NCI-H524 treated with DMSO at 0.1 percent for 48 hours (cell line): ENCODE measurements at places on chromosomes 6 and 20.

GRCh38 chr6:82033631-82034211 lies 213.8 kb downstream of the IBTK start:
- no peak for DNase-seq

DNA sequence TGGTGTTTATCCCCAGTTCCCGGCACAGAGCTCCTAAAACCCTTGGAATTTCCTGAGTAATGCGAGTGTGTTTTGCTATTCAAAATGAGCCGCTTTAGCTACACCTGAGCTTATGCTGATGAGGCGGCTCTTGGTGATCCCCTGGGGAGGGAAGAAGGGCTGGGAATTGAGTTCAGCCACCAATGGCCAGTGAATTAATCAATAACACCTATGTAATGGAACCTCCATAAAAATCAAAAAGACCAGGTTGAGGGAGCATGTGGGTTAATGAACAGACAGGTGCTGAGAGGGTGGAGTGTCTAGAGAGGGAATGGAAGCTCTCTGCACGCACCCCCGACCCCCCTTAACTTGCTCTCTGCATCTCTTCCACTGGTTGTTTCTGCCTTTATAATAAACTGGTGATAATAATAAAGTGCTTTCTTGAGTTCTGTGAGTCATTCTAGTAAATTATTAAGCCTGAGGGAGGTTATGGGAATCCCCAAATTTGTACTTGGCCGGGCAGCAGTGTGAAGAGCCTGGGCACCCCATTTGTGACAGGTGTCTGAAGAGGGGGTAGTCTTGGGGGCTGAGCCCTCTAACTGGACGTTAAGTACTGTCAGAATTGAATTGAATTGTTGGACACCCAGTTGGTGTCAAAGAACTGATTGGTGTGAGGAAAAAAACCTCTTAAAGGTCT lies 24.6 kb upstream of the SERPINB1 start:
- DNase-seq = no peak

- peak; percentile 34 for DNase-seq
These were observed 77.3 kb downstream of the EPHA7 start for GRCh38 chr6:93341900-93342613.

DNA sequence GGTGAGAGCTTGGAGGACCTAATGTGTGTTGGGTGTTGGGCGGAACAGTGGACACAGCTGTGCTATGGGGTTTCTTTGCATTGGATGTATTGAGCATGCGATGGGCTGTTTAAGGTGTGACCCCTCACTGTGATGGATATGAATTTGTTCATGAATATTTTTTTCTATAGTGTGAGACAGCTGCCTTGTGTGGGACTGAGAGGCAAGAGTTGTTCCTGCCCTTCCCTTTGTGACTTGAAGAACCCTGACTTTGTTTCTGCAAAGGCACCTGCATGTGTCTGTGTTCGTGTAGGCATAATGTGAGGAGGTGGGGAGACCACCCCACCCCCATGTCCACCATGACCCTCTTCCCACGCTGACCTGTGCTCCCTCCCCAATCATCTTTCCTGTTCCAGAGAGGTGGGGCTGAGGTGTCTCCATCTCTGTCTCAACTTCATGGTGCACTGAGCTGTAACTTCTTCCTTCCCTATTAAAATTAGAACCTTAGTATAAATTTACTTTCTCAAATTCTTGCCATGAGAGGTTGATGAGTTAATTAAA lies 3.0 kb downstream of the HLA-A start:
- DNase-seq = no peak

DNA sequence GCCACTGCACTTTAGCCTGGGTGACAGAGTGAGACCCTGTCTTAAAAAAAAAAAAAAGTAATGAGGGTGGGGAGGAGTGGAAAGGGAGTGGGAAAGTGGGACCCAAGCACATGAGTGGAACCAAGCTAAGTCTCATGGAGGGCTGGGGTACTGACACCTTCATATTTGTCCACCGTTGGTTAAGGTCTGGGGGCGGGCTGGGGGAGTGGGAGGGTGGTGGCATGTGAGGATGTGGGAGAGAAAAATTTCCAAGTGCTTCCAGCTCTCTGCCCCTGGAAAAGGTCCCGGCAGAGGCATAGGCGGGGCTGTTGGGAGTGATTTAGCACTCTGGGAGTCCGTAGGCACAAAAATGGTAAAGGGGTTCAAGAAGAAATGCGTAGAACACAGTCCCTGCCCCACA lies 6.1 kb downstream of the PSORS1C2 start:
- no peak for DNase-seq

- DNase-seq = no peak
These were observed 14.3 kb upstream of the LAMP5 start for GRCh38 chr20:9500121-9500520.

GRCh38 chr20:60952861-60953260 lies 299.2 kb upstream of the CDH4 start:
- DNase-seq = no peak

DNA sequence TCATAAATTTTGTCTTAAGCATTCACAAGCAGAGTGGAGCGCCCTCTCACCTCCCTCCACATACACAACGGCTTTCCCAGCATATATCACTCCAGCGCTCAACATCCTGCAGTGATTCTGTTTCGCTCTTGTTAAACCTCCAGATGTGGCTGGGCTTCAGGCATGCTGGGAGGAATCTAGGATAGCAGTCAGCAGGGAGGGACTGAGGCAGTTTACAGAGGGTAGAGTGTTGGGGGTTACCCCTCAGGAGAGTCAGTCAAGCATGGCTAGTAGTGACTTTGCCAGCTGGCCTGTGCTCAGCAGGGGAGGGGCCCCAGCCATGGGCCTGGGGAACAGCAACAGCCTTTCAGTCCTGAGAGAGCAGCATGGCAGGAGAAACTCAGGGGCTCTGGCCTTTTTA lies 161.4 kb upstream of the FLRT3 start:
- peak; percentile 83 for DNase-seq

DNA sequence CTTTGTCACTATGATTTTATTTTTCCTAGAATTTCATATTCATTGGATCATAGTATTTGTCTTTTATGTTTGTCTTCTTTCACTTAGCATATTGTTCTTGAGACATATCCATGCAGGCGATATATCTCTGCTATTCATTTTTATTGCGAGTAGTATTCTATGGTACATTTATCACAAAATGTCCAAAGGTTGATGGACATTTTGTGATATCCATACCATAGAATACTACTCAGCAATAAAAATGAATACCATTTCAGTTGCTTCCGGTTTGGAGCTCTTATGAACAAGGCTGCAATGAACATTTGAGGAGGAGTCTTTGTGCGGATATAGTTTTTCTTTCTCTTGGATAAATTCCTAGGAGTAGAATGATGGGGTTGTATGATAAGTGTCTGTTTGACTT lies 28.8 kb upstream of the EYA2 start:
- DNase-seq = no peak

- no peak for DNase-seq
These were observed 229.8 kb upstream of the SASH1 start for GRCh38 chr6:148112851-148113319.

DNA sequence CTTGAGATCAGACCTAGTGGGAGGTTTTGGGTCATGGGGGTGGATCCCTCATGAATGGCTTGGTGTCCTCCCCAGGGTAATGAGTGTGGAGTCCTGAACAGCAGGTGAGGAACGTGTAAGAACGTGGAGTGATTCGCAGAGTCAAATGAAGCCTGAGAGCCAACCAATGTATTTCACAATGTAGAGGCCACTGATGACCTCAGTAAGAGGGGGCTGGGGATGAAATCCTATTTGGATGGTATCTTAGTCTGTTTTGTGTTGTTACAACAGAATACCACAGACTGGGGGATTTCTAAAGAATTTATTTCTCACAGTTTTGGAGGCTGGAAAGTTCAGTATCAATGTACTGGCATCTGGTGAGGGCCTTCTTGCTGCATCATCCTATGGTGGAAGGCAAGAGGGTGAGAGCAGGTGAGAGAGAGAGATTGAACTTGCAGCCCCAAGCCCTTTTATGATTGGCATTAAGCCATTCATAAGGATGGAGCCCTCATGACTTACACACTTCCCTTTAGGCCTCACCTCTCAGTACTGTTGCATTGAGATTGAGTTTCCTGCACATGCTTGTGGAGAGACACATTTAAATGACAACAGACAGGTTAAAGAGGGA lies 47.3 kb upstream of the HIVEP1 start:
- DNase-seq = no peak

DNA sequence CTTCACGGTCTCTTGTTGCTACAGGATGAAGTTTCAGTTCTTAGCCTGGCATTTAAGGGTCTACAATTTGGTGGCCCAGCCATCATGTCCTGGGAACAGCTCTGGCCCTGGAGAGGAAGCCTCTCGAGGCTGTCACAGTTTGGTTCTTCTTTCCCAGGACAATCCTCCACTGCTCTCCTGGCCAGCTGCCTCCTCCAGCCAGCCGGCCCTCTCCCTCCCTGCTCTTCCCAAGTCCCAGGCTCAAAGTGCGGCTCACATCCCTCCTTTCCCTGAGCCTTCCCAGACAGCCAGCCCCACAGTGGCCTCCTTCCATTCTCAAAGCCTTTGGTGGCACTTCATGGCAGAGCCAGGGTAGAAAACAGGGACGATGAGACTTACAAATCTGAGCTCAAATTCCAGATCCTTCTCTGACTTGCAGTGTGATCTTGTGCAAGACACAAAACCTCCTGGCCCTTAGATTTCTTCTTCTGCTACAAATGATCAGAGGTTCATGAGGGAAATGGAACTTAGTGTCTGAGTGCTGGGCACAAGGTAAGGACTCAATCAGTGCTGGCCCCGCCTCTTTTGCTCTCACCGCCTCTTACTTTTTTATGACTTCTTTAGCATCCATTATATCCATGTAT lies 223.8 kb upstream of the ECI2 start:
- DNase-seq = no peak

DNA sequence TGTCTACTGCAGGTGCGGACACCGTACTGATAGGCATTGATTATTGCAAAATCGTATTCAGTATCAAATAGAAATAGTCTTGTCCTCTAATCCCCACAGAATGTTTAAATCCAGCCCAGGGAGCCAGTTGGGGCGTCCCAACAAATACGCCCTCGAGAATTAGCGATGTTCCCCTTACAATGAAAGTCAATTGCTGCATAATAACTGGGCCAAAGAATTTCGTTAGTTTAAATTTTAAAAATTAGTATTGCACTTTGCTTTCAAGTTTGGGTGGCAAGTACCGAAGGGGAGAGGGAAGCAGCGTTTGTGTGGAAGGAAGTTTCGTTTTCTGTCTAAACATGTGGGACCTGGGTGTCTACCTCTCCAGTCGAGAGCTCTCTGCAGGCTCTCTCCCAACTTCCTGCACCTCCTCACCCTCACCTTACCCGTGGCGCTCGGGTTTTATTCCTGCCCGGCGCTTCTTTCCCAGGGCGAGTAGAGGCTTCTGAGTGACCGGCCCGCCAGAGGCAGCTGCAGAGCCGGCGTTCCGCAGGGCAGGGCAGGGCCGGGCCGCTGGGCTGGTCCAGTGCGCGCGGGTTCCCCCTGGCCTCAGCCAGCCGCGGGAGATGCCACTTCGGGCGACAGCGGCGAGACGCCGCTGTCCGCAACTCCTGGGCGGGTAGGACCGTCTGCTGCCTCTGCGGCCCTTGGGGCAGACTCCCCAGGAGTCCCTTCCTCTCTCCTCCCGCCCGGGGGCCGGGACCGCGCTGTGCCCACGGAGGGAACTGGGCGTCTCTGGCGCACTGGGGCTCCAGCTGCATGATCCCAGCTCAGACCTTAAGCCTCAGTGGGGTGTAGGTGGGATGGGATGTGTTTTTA lies 862 bp upstream of the TFAP2C start:
- no peak for DNase-seq

DNA sequence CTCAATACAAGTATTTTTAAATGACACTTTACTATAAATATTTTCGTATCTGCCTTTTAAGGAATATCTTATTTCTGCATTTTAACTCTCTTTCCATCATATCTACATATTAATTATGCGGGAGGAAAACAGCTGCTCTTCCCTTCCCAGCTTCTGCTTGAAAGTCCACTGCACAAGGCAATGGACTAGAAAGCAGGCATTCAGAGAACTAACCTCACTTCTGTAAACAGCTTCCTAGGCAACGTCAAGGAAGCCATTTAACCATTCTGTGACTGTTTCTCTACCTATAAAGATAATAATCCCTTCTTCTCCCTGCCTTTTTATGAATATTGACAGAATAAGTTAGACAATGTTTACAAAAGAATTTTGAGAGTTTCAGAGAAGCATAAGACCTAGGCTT lies 319.4 kb downstream of the BTBD9 start:
- DNase-seq = no peak

- no peak for DNase-seq
These were observed 114.5 kb downstream of the FYN start for GRCh38 chr6:111758608-111759329.

DNA sequence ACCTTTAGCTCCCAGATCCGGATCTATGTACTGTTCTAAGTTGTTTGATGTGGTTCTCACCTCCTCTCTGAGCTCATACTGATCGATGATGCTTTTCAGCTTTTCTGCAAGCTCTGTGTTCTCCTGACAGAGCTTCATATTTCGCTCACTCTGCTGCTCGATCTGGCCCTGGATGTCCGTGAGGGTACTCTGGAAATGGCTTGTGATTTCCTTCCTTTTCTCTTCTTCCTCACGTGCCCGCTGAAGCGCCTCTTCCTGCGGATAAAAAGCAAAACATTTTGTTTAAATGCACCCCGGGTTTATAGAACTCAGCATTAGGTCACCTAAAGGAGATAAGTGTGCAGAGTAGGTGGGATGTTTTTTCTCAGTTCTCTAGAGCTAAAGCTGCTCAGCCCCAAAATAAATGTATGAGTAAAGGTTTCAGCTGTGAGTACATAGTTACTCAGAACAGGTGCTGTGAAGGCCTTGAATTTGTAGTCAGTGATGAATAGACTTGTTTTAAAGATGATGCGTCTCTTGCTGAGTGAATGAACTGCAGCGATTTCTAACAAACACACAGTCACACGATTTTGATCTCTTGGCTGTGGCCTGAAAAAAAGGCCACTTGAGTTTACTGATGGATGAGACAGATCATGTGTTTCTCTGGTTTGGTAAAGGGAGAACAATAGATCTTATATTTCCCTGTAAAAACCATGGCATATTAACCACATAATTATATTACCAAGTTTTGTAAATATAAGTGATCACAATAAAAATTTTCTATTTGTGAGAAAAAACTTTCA lies 29.1 kb downstream of the TXLNB start:
- no peak for DNase-seq

- no peak for DNase-seq
These were observed 9.6 kb upstream of the RHAG start for GRCh38 chr6:49646130-49646824.

DNA sequence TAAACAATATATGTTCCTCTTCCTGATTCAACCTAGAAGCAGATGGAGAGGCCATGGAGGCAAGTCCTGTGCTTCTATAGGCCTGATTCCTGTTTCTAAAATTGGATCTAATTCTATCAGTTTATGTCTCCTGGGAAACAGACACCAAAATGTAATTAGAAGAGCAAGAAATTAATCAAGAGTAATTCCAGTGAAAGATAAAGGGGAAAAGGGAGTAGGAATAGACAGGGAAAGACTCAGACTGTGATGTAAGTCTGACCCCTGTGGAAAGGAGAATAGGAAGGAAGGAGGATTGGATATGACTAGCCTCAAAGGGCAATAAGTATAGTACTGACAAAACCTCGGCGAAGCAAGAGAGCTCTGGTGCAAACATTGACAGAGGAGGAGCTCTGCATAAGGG lies 33.9 kb upstream of the FBXO30 start:
- DNase-seq = no peak

- DNase-seq = no peak
These were observed 193.2 kb upstream of the SALL4 start for GRCh38 chr20:51995551-51995951.

GRCh38 chr6:11492464-11493290 lies 44.9 kb upstream of the TMEM170B start:
- no peak for DNase-seq
